ENCODE measurements at places on chromosomes 1 and 21. TPM values are rescaled to one million over a fixed set of nuclear protein-coding genes. Genes with fewer than 3 reads are reported as not detected.
A peak's percentile ranks its signal among the peaks of the same experiment; 100 is the strongest.

- DNase-seq: peak; percentile 23
Observed at GRCh38 chr1:40438391-40439015, 11.8 kb upstream of the ZFP69B start.

DNA sequence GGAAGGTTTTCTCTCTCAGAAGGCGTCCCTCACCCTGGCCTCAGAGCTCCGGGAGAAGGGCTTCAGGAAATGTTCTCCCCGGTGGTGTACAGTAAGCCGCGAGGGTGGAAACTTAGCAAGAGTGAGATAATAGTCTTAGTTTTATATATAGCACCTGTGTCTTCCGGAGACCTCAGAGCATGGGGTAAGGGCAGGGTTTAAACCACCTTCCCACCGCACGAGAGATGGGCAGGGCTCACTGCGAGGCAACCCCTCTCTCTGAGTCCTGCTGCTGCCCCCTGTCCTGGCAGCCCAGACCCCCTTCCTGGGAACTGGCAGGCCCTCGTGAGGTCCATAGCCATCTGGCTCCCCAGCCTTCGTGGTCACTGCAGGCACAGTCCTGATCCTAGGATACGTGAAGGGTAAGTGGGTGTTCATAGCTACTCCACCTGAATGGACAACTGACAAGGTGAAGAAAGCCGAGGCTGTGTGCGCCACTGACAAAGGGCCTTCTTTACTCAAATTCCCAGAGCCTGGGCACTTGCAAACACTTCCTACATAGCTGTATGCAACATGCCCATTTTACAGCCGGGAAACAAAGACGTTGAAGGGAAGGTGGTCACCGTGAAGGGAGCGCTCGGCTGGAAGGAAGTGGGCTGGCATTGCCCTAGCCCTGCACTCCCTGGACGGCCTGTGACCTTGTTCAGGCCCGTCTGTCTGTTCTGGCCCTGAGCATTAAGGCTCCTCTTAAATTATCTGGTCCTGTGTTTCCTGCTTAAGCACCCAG lies 26.9 kb downstream of the ITPKB start:
- no peak for DNase-seq

- no peak for DNase-seq
Observed at GRCh38 chr1:48875552-48876329, 99.0 kb upstream of the BEND5 start.

DNA sequence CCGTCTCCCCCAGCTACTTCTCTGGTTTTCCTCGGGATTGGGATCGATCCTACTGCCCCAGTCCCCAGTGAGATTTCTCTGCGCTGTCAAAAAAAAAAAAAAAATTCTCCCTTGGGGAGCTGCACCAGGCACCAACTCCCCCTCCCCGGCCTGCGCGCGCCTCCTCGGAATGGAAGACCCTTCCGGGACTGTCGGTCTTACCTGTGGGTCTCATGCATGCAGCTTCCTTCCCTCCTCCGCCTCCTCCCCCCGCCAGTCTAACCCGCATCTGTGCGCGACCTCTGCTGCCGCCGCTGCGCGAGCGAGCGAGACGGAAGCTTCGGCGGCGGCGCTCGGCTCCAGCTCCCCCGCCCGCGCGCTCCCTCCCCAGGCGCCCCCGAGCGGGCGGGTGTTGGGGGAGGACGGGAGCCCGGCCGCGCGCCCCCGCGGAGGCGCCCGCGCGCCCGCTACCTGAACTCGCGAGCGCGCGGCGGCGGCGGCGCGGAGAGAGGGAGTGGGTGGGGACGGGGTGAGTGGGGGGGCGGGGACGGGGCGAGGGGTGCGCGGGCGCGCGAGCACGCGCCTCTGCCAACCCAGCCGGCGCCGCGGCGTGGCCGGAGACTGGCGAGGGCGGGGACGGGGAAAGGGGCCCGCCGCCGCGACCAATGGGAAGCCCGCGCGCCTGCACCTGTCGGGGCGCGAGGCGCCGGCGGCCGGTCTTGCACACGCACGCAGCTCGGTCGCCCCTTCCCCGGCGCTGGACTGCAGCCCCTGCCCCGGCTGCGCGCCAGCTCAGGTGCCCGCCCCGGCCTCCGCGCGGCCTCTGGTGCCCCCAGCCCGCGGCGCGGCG lies at the start of gene SUSD4:
Gene SUSD4, minus strand, starts transcription at position 321 of the 829 bp plus-strand sequence. CDS start 751 bp downstream, outside the sequence.
- no peak for DNase-seq

DNA sequence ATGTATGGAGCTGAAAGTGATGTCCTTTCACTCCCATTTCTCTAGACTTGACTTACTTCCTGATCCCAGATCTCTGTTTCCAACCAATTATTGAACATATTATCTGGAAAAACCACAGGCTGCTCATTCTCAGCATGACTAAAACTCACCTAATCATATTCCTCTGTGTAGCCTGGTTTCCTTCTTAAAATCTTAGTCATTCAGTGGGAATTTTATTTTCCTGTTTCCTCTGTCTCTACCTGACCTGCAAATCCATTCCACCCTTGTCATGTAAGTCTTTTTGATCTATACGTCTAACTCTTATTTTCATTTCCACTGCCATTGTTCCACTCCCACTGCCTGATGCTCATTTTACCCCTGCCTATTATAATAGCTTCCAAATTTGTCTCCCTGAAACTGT lies 67.9 kb upstream of the APOBEC4 start:
- DNase-seq: no peak

GRCh38 chr1:33400153-33400911 lies 30.6 kb downstream of the PHC2 start:
- no peak for DNase-seq

GRCh38 chr1:29297450-29297849 lies 61.1 kb downstream of the PTPRU start:
- no peak for DNase-seq

DNA sequence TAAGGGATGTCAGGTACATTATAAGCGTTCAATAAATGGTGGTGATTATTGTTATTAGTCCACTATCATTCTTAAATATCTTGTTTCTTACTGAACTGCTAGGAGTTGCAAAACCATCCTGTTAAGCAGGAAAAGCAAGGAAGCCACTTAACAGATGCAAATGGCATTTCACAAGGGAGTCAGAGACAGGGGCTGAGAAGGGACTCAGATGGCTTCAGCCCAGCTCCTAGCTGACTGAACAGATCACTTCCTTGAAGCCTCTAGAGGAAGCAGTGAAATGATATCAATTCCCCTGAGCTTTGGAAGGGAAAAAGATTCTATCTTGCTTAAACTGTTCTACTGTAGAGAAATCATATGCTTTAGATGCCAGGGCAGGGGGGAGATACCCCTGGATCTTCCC lies 151.5 kb downstream of the ST6GALNAC5 start:
- DNase-seq: no peak

GRCh38 chr1:20086800-20087199 lies 16.8 kb downstream of the PLA2G5 start:
- no peak for DNase-seq

DNA sequence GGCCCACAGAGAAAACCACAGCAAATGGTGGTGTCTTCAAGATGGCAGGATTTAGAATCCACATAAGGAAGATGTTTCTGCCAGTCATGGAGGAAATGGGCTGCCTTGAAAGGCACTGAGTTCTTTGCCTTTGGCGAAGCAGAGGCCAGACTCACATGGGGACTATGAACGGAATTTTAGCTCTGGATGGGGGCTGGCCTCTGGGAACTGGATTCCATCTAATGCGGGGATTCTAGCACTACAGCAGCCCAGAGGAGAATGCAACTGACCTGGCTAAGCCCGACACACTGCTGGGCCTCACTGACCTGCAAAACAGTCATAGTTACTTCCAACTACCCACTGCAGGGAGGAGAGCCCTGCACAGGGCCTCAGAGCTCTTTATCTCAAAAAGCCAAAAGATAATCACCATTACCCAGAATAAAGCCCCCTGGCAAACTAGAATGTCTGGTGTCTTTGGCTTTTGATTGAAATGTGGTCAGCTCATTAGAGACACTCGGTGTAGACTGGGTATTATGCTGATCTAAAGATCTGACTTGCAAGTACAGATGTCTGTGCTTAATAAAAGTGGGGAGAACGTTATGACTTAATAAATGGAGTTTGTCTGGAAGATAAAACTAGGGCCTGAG lies 11.6 kb downstream of the HCRTR1 start:
- no peak for DNase-seq

GRCh38 chr1:238241607-238242006 lies 350.9 kb upstream of the ZP4 start:
- no peak for DNase-seq

DNA sequence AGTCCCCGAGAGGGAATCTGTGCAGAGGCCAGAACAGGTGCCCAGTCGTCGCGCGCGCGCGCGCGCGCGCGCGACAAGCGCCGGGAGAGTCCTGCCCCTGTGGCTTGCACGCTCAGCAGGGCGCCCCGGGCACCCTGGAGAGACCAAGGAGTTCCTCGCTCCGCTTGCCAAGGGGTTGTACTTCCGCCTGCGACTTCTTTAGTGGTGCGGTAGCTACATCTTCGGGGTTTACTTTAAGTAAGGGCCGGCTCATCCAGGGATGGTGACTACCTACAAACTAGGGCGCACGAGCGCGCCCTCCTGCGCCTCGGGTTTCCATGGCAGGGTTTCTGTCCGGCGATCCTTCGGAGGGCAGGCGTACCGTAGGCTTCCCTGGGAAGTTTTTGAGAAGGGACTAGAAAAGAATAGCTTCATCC lies 1.4 kb downstream of the LHX4 start:
- DNase-seq: peak; percentile 37

GRCh38 chr1:76611770-76612445 lies 255.4 kb upstream of the ST6GALNAC5 start:
- DNase-seq: no peak

- peak; percentile 20 for DNase-seq
Observed at GRCh38 chr1:64471218-64472039, 1.5 kb downstream of the CACHD1 start.

- DNase-seq: no peak
Observed at GRCh38 chr1:54459140-54459539, 52.9 kb upstream of the SSBP3 start.

DNA sequence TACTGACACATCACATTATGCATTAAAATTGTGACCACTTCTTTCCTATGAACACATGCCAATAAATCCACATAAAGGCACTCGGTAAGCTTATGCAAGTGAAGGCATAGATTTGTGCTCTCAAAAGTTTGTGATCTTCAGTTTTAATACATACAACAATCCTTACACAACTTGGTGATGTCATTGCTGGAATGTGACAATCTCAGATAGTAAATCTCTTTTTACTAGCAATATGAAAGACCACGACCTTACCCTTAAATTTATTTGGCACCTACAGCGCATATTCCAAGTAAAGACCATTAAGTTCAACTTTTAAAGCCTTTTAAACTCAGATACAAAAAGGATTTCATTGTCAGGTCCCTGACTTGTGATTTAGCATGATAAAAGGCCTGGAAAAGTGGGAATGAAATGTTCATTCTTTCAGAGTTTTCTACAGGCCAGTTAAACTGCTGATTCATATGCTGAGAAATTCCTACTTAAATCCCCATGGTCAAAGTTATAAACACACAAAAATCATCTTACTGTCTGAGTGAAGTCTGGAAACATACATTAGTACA lies 157.4 kb downstream of the SIPA1L2 start:
- peak; percentile 44 for DNase-seq

DNA sequence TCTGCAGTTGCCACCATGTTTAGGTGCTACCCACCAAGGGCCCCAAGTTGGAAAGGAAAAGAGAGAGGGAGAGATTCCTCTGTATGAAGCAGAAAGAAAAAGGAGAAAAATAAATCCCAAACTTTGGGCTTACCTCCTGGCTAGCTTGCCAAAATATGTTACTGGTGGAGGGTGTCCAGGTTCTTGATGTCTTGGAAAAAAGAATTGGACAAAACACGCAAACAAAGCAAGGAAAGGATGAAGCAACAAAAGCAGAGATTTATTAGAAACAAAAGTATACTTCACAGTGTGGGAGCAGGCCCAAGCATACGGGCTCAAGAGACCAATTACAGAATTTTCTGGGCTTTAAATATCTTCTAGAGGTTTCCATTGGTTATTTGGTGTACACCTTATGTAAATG lies 204.5 kb upstream of the LRRC7 start:
- DNase-seq: no peak

DNA sequence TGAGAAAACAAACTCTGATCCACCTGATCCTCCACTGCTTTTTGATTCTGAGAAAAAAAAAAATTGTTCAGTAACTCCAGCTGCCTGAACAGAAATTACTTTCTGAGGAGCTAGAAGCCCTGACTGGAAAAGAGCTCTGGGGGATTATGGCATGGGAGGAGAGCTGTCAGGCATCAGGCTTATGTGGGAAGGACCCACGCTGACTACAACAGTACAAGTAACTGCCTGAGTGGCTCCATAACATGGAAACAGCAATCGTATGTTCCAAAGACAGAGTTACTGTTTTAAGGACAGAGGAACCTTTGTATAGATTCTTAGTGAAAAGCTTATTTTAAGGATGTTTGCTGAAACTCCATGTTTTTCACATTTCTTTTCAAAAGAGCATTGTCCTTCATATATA lies 1.2 kb upstream of the ANGPTL7 start:
- peak; percentile 32 for DNase-seq

DNA sequence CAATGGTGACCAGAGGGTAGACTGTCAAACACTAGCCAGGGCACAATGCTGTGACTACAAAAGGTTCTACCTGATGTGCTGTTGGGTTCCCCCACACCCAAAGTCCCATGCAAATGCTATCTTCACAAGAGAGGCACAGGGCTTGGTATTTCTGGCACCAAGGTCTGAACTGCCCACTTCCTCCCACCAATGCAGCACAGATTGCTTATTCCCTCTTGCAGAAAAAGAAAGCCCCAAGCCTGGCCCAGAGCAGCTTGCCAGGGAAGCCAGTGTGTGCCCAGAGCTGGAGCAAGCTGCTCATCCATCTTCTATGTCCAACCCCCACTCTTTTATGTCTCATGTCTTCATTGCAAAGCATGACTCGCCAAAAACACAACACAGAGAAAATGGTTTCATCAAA lies 149.4 kb upstream of the CAMK1G start:
- peak; percentile 28 for DNase-seq

DNA sequence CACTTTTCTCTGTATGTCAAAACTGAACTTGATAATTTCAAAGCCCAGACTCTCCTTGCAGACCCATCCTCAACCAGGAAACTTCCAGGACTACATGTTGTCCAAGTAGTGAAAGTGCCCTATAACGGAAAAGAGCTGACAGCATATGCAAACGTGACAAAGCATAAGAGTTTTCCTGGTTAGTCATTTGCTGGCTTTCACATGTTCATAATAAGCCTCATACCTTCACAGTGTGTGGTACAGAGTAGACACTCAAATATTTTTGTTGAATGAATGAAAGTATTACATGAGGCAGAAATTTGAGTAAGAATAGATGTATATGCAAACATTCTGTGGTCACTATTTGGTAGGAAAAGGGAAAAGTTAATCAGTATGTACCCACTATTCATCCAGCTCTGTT lies 473.3 kb downstream of the MRPL39 start:
- DNase-seq: peak; percentile 32

The TAS1R1 gene
- total RNA-seq: 0.20 TPM

The LORICRIN gene
- not detected for total RNA-seq

The CLCA4 gene
- not detected for total RNA-seq

The CLDN17 gene
- total RNA-seq: not detected

The HES4 gene
- total RNA-seq: 0.48 TPM

The CENPL gene
- total RNA-seq: 39.3 TPM

The SPRR4 gene
- total RNA-seq: not detected

The HLX gene
- 5.2 TPM for total RNA-seq

The KPNA6 gene
- 39.7 TPM for total RNA-seq

The TMEM82 gene
- not detected for total RNA-seq

The HUNK gene
- 0.48 TPM for total RNA-seq

Data from RPMI7951 (cell line).